CD4-positive, alpha-beta memory T cell (primary cell): ENCODE measurements at places on chromosomes 12 and 14. TPM values are rescaled to one million over a fixed set of nuclear protein-coding genes. Genes with fewer than 3 reads are reported as not detected.

- no peak overlapping the region for H3K4me3 ChIP-seq
- no peaks in the 10 kb centered on the region for H3K27me3 ChIP-seq
- no peak for DNase-seq
- H3K4me1 ChIP-seq = no peaks in the 10 kb centered on the region
- H3K36me3 ChIP-seq = no peaks in the 10 kb centered on the region
- H3K27ac ChIP-seq = no peak overlapping the region
These were observed 337.9 kb downstream of the AACS start for GRCh38 chr12:125402874-125403789.

- H3K36me3 ChIP-seq = no peaks in the 10 kb centered on the region
- peaks cover 7% of the 10 kb centered on the region for H3K4me1 ChIP-seq
- no peak overlapping the region for H3K4me3 ChIP-seq
- DNase-seq = no peak
- no peak overlapping the region for H3K27ac ChIP-seq
These were observed 233.1 kb downstream of the PTPRO start for GRCh38 chr12:15555446-15555845.

DNA sequence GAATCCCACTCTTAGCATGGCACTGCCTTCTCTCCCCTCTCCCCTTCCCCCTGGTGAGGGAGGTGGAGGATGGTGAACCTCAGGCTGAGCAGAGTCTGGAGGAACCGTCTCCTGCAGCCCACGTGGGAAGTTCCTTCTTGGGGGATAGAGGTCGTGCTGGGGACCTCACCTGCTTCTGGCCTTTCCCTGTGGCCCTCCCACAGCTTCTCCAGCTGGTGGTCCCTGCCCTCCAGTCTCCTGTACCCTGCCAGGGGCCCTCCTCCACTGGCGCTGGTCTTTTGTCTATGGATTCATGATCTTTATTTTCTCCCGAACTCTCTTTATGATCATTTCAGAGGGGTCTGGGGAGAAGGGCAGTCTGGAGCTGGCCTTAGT is 9.0 kb upstream of the MTA1 start:
- H3K4me1 ChIP-seq = peaks cover 15% of the 10 kb centered on the region
- no peaks in the 10 kb centered on the region for H3K36me3 ChIP-seq
- H3K27me3 ChIP-seq = peaks cover 27% of the 10 kb centered on the region
- H3K4me3 ChIP-seq = no peak overlapping the region
- DNase-seq = no peak

Gene BCL7A
- total RNA-seq = 3.7 TPM

DNA sequence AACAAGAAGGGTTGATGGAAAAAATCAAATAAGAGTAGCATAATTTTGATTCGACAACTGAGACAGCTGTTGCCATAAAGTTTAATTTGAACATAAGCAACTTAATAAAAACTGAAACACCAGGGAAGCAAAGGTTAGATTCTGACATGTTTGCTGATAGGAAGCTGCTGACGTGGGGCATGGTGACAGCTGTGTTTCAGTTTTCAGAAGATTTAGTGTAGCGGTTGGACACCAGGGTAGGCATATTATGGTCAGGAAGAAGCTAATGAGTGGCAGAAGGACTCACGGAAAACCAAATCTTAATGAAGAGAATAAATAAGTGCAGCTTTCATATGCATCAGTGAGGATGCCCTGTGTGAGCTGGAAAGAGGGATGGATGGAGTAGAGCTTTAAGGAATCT is 336.7 kb upstream of the RPL10L start:
- DNase-seq = no peak
- H3K36me3 ChIP-seq = no peaks in the 10 kb centered on the region
- no peaks in the 10 kb centered on the region for H3K27me3 ChIP-seq
- H3K27ac ChIP-seq = no peak overlapping the region
- H3K4me3 ChIP-seq = no peak overlapping the region
- no peaks in the 10 kb centered on the region for H3K4me1 ChIP-seq

DNA sequence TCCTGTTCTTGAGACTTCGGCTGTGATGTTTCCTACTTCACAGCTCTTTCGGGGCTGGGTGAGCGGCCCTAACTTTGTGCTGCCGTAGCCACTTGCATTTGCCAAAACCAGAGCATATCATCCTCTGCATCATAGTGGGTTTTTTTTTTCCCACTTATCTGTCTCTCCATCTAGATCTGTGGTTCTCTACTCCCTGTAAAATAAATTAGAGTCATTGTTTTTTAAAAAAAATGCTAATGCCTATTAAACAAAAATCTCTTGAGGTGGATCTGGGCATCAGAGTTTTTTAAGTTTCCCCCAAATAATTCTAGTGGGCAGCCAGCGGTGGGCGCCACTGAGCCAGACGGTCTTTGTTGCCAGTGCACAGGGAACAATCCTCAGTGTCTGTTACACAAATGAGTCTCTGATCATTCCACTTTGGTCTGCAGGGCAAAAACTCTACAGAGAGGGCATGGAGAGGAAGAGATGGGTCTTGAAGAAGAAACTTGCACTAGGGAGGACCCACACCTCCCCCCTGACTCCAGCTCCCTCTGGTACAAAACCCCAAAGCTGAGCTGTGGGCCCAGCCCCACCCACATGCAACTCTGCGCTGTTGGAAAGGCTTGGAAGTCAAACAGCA is 62.4 kb upstream of the BCL2L14 start:
- DNase-seq = peak; percentile 74
- H3K4me3 ChIP-seq = no peak overlapping the region
- peak overlapping the region; percentile 75 for H3K27ac ChIP-seq
- H3K27me3 ChIP-seq = no peaks in the 10 kb centered on the region

Gene RPGRIP1
- total RNA-seq = 0.47 TPM

- DNase-seq = no peak
- H3K36me3 ChIP-seq = no peaks in the 10 kb centered on the region
- no peak overlapping the region for H3K27ac ChIP-seq
- no peaks in the 10 kb centered on the region for H3K27me3 ChIP-seq
- no peaks in the 10 kb centered on the region for H3K4me1 ChIP-seq
These were observed 149.5 kb downstream of the BMP4 start for GRCh38 chr14:53807108-53807507.

Gene SLCO1B1
- total RNA-seq = not detected

Gene RASSF9
- not detected for total RNA-seq

DNA sequence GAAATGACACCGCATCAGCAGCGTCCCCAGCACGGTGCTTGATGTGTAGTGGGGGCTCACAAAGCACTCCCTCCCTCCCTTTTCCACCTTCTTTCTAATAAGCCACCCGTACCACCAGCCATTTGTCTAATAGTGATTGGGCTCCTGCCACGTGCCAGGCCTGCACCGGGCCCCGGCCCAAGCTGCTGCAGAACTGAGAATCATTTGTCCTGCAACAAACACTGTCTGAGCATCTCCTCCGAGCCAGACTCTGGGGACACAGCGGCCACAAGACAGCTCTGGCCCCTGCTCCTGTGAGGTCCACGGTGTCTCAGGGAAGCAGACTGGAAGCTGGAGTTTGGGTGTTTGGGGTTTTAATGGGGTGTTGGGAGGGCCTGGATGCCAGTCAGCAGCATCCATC is 43.9 kb downstream of the MVK start:
- DNase-seq = no peak
- H3K4me3 ChIP-seq = no peak overlapping the region
- H3K27me3 ChIP-seq = peaks cover 5% of the 10 kb centered on the region

- no peak overlapping the region for H3K4me3 ChIP-seq
- no peaks in the 10 kb centered on the region for H3K27me3 ChIP-seq
- no peaks in the 10 kb centered on the region for H3K36me3 ChIP-seq
- H3K4me1 ChIP-seq = peaks cover 19% of the 10 kb centered on the region
- no peak for DNase-seq
- no peak overlapping the region for H3K27ac ChIP-seq
These were observed 59.3 kb downstream of the FOXN3 start for GRCh38 chr14:89357655-89358297.

DNA sequence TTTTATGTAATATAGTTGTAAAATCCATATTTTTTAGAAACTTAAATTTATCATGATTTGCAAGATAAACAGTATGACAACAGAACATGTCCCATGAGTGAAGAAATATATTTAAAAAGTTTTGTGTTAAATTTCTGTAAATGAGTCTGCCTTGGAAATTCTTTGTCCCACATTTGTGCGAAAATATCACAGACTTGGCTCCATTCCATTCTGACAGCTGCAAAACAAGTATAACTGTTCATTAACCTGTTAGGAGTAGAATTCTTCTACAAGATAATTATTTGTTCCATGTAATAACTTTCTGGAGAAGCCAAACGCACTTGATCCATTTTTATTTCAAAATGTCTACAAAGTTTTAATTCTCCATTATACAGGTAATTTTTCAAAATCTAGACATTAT is 37.9 kb downstream of the MDM1 start:
- H3K4me3 ChIP-seq = no peak overlapping the region
- no peaks in the 10 kb centered on the region for H3K36me3 ChIP-seq
- no peak overlapping the region for H3K27ac ChIP-seq
- H3K4me1 ChIP-seq = peaks cover 26% of the 10 kb centered on the region
- no peaks in the 10 kb centered on the region for H3K27me3 ChIP-seq
- no peak for DNase-seq

- H3K4me1 ChIP-seq = no peaks in the 10 kb centered on the region
- no peaks in the 10 kb centered on the region for H3K36me3 ChIP-seq
- H3K27ac ChIP-seq = no peak overlapping the region
- DNase-seq = no peak
These were observed 7.9 kb upstream of the MAGOHB start for GRCh38 chr12:10621278-10621677.

- DNase-seq = peak; percentile 73
- H3K27ac ChIP-seq = no peak within 1 kb of the TSS
- peak within 1 kb of the TSS; percentile 48 for H3K4me3 ChIP-seq
- peaks cover 13% of the 10 kb centered on the region for H3K4me1 ChIP-seq
These were observed at the start of gene CCDC177 for GRCh38 chr14:69574263-69574953. Gene CCDC177 (minus strand): TSS chr14:69574871. CDS start chr14:69573622, 1,249 bp downstream.

DNA sequence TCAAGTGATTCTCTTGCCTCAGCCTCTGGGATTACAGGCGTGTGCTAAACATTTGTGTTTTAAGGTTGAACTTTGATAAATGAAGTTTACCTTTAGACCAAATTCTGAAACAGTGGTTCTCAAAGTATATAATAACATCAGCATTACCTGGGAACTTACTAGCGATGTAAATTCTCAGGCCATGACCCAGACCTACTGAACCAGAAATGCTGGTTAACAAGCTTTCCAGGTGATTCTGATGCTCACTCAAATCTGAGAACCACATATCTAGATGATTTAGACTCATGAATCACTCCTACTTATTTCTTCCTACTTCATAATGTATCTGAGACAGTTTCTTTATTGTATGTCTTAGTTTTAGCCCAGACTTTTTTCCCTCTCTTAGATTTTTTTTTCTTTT is 43.6 kb downstream of the RAD51B start:
- no peak for DNase-seq
- no peaks in the 10 kb centered on the region for H3K4me1 ChIP-seq
- H3K4me3 ChIP-seq = no peak overlapping the region
- H3K27ac ChIP-seq = no peak overlapping the region
- no peaks in the 10 kb centered on the region for H3K36me3 ChIP-seq

Gene HRK
- not detected for total RNA-seq

- DNase-seq = no peak
- H3K36me3 ChIP-seq = no peaks in the 10 kb centered on the region
- H3K4me1 ChIP-seq = no peaks in the 10 kb centered on the region
- no peaks in the 10 kb centered on the region for H3K27me3 ChIP-seq
- H3K4me3 ChIP-seq = no peak overlapping the region
These were observed 17.0 kb upstream of the ERBB3 start for GRCh38 chr12:56062996-56063395.

- H3K4me1 ChIP-seq = no peaks in the 10 kb centered on the region
- H3K36me3 ChIP-seq = no peaks in the 10 kb centered on the region
- no peaks in the 10 kb centered on the region for H3K27me3 ChIP-seq
- DNase-seq = no peak
These were observed 9.8 kb downstream of the GPR135 start for GRCh38 chr14:59455411-59455810.

DNA sequence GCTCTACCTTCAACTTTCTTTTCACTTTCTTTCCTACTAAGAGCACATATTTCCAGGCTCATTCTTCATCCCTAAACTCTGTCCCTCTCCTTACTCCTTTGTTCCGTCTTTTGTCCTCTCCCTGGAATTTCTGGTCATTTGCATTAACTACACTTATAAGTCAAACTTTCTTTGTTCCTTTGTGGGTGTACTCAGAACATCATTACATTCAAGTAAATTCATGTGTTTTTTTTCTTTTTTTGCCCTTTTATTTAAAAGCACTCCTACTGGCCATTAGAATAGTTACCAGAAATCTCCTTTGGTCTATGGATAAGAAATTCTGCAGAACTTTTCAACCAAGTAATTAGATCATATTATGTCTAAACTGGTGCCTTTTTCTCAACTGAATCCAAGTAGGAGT is 802.6 kb downstream of the DIO2 start:
- DNase-seq = no peak
- H3K36me3 ChIP-seq = no peaks in the 10 kb centered on the region
- H3K27me3 ChIP-seq = no peaks in the 10 kb centered on the region
- no peak overlapping the region for H3K4me3 ChIP-seq
- H3K4me1 ChIP-seq = no peaks in the 10 kb centered on the region

Gene PPP4R4
- total RNA-seq = 6.3 TPM

Gene BDKRB1
- total RNA-seq = not detected

GRCh38 chr14:93105362-93105761 is 10.4 kb downstream of the ITPK1 start:
- no peaks in the 10 kb centered on the region for H3K36me3 ChIP-seq
- no peak overlapping the region for H3K27ac ChIP-seq
- DNase-seq = no peak
- H3K27me3 ChIP-seq = no peaks in the 10 kb centered on the region

Gene DPF3
- total RNA-seq = 0.35 TPM

- H3K4me1 ChIP-seq = peaks cover 3% of the 10 kb centered on the region
- DNase-seq = no peak
- no peak overlapping the region for H3K27ac ChIP-seq
- no peak overlapping the region for H3K4me3 ChIP-seq
- no peaks in the 10 kb centered on the region for H3K27me3 ChIP-seq
These were observed 11.4 kb upstream of the SMARCD1 start for GRCh38 chr12:50073712-50074111.

- no peak for DNase-seq
- no peaks in the 10 kb centered on the region for H3K36me3 ChIP-seq
- H3K27me3 ChIP-seq = no peaks in the 10 kb centered on the region
- no peak overlapping the region for H3K4me3 ChIP-seq
- H3K4me1 ChIP-seq = no peaks in the 10 kb centered on the region
These were observed 37.5 kb downstream of the KCNA1 start for GRCh38 chr12:4947253-4947652.

DNA sequence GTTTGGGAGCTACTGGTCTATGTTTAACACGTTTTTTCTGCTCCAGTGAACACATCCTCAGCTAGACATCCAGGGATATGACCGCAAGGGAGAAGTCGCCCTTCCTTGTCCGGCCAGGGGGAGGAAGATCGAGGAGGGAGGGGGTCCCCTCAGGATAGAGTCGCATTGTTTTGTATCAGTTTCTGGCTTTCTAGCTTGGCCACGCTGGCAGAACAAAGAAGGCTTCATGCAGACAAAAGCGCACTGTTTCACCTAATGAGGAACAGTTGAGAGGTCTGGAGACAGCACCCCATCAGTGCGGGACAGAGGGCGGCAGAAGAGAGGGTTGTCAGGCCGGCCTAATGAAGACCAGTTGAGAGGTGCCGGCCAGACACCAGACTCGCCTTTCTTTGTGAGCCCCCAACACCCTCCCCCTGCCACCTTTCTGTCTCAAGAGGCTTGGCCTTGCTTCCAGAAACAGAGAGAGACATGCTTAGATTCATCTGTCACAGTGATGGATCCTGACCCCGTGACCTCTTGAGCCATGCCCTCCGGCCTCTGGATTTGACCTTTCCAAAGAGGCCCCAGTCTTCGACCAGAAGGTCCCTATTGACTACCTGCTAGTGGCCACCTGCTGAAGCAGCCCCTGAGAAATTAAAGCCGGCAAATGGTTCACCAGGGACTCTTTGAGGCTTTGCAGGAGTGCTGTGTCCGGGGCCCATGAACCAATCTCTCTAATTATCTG is 254.7 kb upstream of the TBX3 start:
- no peaks in the 10 kb centered on the region for H3K27me3 ChIP-seq
- H3K27ac ChIP-seq = no peak overlapping the region
- no peak for DNase-seq
- no peak overlapping the region for H3K4me3 ChIP-seq
- no peaks in the 10 kb centered on the region for H3K4me1 ChIP-seq
